ENCODE measurements at places on chromosomes 16 and 17.

GRCh38 chr16:83023640-83024039 is 396.9 kb downstream of the CDH13 start:
- DNase-seq, result no peak

- DNase-seq, result no peak
These were observed 17.0 kb downstream of the TNS4 start for GRCh38 chr17:40484285-40484972.

DNA sequence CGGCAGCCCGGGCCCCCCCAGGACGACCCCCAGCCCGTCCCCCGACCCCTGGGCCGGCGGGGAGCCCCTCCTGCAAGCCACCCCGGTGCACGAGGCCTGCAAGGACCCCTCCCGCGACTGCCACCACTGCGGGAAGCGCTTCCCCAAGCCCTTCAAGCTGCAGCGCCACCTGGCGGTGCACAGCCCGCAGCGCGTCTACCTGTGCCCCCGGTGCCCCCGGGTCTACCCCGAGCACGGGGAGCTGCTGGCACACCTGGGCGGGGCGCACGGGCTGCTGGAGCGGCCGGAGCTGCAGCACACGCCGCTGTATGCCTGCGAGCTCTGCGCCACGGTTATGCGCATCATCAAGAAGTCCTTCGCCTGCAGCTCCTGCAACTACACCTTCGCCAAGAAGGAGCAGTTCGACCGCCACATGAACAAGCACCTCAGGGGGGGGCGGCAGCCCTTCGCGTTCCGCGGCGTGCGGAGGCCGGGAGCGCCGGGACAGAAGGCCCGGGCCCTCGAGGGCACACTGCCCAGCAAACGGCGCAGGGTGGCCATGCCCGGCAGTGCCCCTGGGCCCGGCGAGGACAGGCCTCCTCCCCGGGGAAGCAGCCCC is 15.6 kb upstream of the ZFPM1 start:
- no peak for DNase-seq

DNA sequence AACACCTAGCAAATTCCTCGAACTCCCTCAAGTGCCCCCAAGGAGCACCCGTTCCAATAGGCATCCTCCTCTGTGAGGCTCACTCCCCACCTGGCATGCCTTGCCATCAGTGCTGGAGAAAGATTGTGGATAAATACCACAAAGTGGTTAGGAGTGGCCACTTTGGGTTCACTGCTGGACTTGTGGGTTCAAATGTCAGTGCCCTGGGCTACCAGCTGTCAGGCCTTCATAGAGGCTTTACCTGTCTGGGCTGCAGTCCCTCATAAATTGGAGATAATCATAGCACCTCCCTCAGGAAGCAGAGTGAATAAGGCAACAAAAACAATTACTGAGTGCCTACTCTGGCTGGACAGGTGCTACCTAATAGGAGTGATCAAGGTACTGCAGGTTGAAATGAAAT is 1.5 kb upstream of the SYT17 start:
- DNase-seq, result no peak

DNA sequence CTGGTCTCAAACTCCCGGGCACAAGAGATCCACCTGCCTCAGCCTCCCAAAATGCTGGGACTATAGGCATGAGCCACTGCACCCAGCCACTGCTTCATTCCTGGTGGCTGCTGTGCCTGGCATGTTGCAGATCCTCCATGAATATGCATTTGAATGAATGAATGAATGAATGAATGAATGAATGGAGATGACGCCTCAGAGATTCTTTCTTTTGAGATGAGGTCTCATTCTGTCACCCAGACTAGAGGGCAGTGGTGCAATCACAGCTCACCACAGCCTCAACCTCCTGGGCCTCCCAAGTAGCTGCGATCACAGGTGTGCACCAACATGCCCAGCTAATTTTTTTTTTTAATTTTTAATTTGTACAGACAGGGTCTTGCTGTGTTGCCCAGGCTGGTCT is 5.2 kb downstream of the SPN start:
- DNase-seq, result no peak

DNA sequence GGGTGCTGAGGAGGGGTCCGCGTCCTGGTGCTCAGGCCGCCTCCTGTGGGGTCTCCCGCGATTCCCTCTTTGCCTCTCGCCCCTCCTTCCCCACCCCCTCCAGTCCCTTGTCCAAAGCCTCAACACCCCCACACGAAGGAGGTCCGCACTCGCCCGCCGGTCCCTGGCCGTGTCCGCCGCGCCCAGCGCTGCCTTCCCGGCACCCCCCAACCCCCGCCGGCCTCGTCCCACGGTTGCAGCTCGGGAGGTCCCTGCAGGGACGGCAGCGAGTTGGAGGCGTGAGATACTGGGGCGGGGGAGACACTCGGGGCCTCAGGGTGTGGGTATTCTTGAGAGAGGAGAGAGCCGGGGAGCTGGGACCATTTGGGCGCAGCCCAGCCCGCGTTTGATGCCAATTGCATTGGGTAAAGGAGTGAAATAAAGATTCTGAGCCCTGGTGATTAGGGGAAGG is 468 bp downstream of the FLYWCH2 start:
- DNase-seq, result no peak

- no peak for DNase-seq
These were observed 30.8 kb downstream of the HLF start for GRCh38 chr17:55295411-55296170.

GRCh38 chr16:17939723-17940122 is 396.8 kb downstream of the NPIPA8 start:
- no peak for DNase-seq

GRCh38 chr17:49779739-49780231 is 8.7 kb upstream of the KAT7 start:
- DNase-seq, result no peak

GRCh38 chr16:54027558-54027957 is 259.0 kb downstream of the IRX3 start:
- no peak for DNase-seq

DNA sequence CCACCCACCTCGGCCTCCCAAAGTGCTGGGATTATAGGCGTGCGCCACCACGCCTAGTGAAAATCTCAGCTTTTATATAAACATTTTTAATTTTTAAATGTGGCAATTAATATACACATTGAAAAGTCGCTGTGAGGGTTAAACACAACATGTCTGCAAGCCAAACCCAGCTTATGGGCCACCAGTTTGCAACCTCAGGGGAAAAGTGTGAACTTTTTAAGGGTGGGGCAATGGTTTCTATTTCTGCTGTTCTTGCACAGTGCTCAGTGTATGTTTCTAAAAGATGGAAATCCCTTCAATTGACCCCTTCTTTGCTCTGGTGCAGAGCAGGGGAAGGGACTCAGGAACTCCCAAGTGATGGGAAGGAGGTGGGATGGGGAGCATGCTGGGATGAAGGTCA is 18.3 kb upstream of the SUPT4H1 start:
- DNase-seq, result no peak

DNA sequence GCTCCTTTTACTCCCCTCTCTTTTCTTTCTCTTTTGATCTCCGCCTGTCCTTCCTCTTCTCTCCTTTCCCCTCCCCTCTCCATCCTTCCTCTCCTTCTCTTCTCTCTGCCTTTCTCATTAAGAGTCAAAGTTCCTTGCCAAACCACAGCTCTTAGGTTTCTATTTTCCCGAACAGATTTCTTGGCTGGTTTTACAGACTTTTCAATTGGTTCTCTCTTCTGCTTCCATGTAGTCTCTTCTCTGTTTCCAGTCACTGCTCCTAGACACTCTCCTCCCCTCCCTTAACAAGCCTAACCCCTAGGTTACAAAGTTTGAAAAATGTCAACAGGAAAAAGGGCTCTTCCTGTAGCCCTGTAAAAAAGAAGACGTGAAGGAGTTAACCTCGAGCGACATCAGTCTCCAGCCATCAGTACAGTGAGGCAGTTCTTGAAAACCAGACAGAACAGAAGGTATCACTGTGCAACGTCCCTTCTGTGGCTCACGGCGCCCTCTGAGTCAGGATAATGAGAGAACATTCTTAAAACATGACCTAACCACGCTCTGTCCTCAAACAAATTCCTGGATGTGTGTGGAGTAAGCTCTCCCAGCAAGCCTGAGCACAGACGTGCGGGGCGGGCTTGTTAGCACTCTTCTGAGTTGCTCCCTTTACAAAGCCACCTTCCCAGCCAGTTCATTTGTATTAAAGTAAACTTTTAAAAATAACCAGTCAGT is 11.6 kb upstream of the MARCHF10 start:
- DNase-seq, result no peak

GRCh38 chr17:5785338-5785737 is 201.0 kb upstream of the NLRP1 start:
- DNase-seq, result peak; percentile 33

DNA sequence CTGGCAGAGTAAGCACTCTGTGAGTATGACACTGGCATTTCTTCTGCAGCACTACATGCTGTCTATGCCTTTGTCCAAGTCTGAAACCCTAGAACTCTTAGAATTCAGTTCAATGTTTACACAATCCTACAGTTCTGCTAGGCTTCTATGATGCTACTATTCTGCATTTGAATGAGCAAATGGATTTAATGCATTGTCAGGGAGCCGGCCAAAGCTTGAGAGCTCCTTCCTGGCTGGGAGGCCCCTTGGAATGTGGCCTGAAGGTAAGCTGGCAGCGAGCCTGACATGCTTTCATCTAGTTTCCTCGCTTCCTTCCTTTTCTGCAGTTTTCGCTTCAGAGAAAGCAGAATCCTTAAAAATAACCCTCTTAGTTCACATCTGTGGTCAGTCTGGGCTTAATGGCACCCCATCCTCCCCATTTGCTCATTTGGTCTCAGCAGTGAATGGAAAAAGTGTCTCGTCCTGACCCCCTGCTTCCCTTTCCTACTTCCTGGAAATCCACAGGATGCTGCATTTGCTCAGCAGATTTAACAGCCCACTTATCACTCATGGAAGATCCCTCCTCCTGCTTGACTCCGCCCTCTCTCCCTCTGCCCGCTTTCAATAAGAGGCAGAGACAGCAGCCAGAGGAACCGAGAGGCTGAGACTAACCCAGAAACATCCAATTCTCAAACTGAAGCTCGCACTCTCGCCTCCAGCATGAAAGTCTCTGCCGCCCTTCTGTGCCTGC is at the start of gene CCL2:
Gene CCL2 (plus strand): TSS at position 635 of the 730 bp plus-strand sequence. CDS start 65 bp downstream, at position 700.
- DNase-seq, result no peak

DNA sequence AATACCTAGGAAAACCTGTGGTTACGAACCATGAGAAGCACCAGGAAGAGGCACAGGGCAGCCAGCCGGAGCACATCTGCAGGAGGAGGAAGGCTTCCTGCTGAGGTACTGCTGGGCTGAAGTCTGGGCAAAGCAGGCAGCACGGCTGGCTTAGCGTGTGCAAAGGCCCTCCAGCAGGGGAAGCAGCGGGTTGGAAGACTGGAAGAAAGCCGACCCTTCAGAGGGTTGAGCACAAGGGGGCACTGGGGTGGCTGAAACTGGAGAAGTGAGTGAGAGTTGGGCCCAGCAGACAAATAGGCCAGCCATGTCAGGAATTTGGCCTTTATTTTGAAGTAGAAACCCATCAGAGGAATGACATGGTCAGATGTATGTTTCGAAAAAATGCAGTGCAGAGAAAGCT is 12.1 kb upstream of the HSD3B7 start:
- no peak for DNase-seq

DNA sequence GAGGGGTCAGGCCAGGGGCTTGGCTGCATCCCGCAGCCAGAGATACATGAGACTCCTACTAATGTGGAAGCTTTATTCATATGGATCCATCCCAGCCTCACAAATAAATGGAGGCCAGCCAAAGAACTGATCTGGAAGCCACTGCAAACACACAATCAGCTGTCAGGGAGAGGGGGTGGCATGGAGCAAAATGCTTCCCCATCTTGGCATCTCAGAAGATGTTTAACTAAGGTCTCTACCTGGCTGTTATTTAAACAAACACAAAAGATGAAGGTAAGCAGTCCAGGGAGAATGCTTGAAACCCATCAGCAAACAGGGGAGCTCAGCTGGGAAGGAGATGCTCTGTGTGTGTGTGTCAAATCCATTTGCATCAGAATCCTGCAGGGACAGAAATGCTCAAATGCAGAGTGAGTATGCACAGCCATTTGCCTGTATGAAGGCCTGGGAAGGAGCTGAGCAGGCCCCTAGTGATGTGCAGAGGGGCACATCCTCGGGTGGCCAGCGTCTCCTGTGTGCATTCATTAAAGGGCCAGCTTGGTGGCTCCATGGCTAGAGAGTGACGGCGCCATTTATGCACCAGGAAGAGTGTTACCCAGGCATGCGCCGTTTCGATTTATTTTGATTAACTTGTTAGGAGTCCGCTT is 34.2 kb upstream of the IRX3 start:
- no peak for DNase-seq

- DNase-seq, result no peak
These were observed 48.6 kb downstream of the FTO start for GRCh38 chr16:53752560-53752959.

GRCh38 chr17:62688398-62689160 is 61.1 kb downstream of the MRC2 start:
- no peak for DNase-seq

GRCh38 chr17:38434178-38434665 is 6.0 kb downstream of the ARHGAP23 start:
- DNase-seq, result no peak

DNA sequence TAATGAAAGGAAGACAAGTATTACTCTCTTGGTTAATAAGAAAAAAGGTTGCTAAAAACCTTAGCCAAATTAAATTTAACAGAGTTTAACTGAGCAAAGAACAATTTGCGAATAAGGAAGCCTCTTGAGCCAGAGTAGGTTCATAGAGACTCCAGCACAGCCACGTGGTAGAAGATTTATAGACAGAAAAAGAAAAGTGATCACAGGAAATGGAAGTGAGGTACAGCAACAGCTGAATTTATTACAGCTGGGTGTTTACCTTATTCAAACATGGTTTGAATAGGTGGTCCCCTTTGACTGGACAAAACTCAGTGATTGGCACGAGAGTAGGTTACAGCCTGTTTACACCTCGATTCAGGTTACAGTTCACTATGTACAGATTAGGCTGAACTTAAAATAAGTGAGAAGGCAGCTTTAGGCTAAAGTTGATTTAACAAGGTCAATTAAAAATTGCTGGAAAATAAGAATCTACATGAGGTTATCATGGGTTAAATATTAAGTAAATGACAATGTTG is 3.3 kb upstream of the CCL15 start:
- DNase-seq, result no peak

DNA sequence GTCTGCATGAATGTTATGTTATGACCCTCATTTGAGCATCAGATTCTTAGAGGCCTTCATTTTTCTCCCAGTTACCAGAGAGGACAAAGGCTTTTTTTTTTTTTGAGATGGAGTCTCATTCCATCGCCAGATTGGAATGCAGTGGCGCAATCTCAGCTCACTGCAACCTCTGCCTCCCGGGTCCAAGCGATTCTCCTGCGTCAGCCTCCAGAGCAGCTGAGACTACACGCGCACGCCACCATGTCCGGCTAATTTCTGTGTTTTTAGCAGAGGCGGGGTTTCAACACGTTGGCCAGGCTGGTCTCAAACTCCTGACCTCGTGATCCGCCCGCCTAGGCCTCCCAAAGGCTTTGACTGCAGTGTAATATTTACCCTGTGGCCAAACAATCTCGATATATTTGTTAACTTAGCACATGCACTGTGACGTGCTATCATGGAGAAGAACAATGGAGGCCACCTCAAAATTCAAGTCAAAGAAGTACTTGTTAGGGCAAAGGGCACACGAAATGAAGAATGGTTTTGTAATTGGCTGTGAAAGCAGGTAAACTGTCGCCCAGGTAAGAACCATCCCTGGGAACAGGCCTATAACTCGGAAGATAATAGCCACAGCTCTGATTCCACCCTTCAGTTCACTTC is 303.4 kb downstream of the SLC39A11 start:
- DNase-seq, result no peak
